Ascending aorta (tissue), 2 donors: ENCODE measurements at places on chromosomes 11 and 22. TPM values are rescaled to one million over a fixed set of nuclear protein-coding genes. Genes with fewer than 3 reads are reported as not detected.
A peak's percentile ranks its signal among the peaks of the same experiment; 100 is the strongest.

DNA sequence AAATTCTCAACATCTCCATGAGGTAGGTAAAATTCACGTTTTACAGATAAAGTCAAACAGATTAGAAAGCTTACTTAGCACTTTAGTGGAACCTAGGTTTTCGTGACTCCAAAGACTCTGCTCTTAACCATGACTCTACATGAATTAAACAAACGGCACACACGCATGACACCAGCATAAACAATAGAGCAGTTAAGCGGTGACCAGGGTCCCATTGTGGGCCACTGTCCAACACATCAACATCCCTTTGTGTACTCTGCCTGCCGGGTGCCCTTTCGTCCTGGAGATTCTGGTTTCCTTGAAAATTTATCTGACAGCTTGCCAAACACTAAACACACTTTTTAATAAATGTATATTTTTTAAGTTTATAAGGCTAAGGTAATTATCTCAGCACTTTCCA lies 941.7 kb downstream of the OPCML start:
- H3K36me3 ChIP-seq: no peaks in the 10 kb centered on the region
- no peaks in the 10 kb centered on the region for H3K27me3 ChIP-seq
- H3K4me1 ChIP-seq: no peaks in the 10 kb centered on the region
- no peak overlapping the region for H3K4me3 ChIP-seq

DNA sequence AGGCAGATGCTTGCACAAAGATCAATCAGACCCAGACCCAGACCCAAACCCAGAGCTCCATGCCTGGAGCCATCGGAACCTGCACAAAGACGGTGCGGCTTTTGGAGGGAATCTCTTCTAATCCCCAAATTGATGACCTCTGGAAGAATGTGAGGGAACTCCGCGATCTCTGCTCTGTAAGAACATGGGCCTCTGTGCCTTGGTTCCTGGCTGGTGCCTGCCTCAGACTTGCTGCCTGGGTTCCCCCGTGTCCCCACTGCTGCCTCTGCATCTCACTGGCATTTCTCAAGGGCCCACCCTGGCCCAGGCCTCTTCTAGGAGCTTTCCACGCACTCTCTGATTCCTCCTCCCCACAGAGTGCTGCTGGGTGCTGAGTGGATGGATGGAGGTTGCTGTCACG lies 1044.4 kb downstream of the TBC1D22A start:
- H3K4me1 ChIP-seq: no peaks in the 10 kb centered on the region
- no peak for DNase-seq
- no peak overlapping the region for H3K4me3 ChIP-seq
- no peaks in the 10 kb centered on the region for H3K36me3 ChIP-seq
- H3K27ac ChIP-seq: no peak overlapping the region

Gene SSTR3
- not detected for total RNA-seq

Gene FGF19
- not detected for total RNA-seq

- no peaks in the 10 kb centered on the region for H3K4me1 ChIP-seq
- no peak overlapping the region for H3K4me3 ChIP-seq
- H3K36me3 ChIP-seq: no peaks in the 10 kb centered on the region
- no peak for DNase-seq
These were observed 37.6 kb upstream of the CEP295 start for GRCh38 chr11:93623920-93624319.

DNA sequence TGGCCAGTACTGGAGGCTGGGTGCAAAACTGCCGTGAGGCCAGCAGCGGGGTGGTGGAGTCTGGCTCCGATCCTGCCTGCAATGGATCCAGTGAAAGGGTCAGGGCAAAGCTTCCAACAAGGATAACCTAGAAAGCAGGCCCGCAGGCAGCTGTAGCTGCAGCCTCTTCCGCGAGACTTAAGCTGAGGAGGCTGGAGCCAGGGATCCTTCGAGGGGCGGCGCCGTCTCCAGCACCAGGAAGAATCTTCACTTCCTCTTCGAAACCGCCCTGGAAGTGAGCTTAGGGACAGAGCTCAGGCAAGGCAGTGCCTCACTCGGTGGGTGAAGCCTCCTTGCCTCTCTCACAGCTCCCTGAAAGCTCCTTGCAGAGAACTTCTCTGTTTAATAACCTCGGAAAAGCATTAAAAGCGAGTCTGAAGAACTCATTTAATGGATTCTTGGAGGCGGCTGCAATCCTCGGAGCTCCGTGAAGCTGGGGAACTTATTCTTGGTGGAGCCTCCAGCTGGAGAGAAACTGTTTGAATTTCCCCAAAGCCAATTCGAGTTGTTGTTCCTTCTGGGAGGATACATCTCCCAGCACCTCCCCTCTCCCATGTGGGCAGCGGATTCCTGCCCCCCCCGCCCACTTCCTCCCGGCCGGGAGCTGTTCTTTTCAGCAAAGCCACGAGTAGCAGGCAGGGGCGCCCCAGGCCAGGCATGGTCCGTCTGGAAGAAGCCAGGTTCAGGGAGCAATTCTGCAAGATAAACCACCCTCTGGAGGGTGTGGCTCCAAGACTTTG lies 169.9 kb downstream of the CTTN start:
- no peak for DNase-seq
- H3K4me1 ChIP-seq: peaks cover 3% of the 10 kb centered on the region
- H3K4me3 ChIP-seq: peak overlapping the region; percentile 64
- H3K27ac ChIP-seq: peak overlapping the region; percentile 70
- H3K27me3 ChIP-seq: no peaks in the 10 kb centered on the region
- no peaks in the 10 kb centered on the region for H3K36me3 ChIP-seq

GRCh38 chr11:40321537-40321936 lies 1137.9 kb downstream of the LRRC4C start:
- no peaks in the 10 kb centered on the region for H3K4me1 ChIP-seq
- no peaks in the 10 kb centered on the region for H3K36me3 ChIP-seq
- H3K27ac ChIP-seq: no peak overlapping the region
- H3K27me3 ChIP-seq: no peaks in the 10 kb centered on the region
- no peak for DNase-seq

DNA sequence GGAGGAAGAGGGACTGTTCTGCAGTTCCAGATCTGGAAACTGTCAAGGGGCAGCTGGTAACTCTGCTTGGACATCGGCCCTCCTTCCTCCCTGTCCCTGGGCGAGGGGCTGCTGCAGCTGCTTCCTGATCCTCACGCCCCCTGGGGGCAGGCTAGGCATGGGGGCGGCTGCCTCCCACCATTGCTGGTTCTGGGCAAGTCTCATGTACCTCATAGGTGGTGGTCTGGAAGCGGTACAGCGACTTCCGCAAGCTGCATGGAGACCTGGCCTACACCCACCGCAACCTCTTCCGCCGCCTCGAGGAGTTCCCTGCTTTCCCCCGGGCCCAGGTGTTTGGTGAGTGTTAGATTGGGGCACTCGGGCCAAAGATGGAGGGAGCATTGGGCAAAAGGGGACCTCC lies 5.0 kb downstream of the SNX15 start:
- no peak for DNase-seq
- H3K27me3 ChIP-seq: no peaks in the 10 kb centered on the region
- no peak overlapping the region for H3K27ac ChIP-seq
- peaks cover 4% of the 10 kb centered on the region for H3K4me1 ChIP-seq
- no peak overlapping the region for H3K4me3 ChIP-seq

Gene CASP5
- not detected for total RNA-seq
